ENCODE measurements at places on chromosomes 7 and 10.

DNA sequence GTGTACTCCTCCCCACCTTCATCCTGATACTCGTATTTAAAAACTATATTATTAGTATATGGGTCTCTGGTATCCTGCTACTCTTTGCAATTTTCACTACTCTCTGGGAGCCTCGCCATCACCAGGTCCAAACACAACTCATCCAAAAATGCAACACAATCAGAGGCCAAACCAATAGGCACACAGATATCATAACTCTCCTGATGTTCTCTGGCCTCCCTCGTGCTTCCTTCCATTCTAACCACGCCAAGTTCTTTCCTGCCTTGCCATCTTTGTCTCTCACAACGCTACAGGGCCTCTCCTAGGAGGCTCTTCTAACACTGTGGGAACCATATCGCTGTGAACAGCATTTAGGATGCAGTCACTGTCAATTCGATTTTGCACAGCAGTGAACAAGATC lies 7.3 kb downstream of the RHEB start:
- no peak for DNase-seq

- DNase-seq, result no peak
Measured at GRCh38 chr10:33143160-33143728, 185.2 kb upstream of the ITGB1 start.

- no peak for DNase-seq
Measured at GRCh38 chr7:139182363-139182762, 48.7 kb upstream of the UBN2 start.

DNA sequence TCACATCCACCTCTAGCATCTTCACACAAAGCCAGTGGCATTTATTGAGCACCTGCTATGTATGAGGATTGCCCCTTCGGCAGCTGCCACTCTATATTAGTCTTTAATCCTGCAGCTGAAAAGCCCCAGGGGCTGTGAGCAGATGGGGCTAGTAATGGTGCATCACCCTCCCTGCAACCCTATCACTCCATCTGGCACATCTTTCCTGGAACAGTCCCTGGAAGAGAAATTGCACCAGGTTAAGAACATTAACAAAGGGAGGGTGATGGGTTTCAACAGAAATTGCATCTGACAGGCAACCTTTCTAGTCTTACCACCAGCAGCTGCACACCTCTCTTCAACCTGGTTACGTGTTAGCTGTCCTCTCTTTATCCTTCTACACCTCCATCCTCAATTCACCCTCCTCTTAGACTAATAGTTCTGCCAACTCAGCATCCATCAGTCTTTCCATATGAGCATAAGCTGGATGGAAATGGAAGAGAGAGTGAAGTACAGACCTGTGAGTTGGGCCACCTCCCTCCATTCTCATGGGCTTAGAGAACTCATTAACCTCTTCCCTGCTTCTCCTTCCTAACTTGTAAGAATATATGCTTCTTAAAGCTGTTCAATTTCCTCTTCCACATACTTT lies 168.6 kb upstream of the NEBL start:
- DNase-seq, result no peak

DNA sequence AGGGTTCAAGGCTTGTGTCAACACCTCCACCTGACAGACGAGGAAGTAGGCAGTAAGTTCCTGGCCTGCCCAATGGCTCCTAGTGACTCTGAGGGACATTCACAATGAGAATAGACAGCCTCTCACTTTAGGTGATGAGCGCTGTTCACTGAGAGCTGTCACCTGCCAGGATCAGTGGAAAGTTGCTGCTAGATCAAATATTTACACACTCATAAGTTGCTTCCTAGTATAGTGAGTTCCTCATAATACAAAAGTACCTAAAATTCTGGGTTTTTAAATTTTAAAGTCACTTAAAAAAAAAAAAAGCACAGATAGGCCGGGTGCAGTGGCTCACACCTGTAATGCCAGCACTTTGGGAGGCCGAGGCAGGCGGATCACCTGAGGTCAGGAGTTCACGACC lies 320.8 kb downstream of the PRPF18 start:
- DNase-seq, result no peak

GRCh38 chr10:103706047-103706446 lies 149.3 kb downstream of the SH3PXD2A start:
- no peak for DNase-seq

DNA sequence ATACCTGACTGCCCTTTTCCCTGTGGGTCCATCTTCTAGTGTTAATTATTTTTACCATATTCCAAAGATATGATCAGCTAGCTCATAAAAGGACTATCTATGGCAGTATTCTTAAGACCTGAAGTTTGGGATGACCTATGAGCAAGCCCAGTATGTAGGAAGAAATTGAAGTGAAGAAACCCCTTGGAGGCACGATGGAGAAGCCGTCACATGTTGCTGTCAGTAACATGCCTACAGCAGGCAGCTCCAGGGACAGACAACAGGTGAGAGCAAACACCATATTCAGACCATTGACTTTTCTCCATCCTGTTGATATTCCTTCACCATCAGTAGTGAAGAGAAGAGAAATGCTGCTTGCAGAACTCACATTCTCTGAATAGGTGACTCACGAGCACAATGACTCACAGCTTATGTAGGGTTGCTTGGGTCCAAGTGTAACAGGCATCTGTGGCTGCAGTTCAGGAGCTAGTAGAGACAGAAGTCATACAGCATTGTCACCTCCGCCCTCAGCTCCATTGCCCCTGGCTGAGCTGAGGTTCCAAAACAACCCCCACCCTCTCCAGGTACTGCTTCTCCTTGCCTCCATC lies 8.4 kb upstream of the LYZL2 start:
- DNase-seq, result no peak

GRCh38 chr7:12493863-12494686 lies 76.4 kb upstream of the SCIN start:
- DNase-seq, result no peak

DNA sequence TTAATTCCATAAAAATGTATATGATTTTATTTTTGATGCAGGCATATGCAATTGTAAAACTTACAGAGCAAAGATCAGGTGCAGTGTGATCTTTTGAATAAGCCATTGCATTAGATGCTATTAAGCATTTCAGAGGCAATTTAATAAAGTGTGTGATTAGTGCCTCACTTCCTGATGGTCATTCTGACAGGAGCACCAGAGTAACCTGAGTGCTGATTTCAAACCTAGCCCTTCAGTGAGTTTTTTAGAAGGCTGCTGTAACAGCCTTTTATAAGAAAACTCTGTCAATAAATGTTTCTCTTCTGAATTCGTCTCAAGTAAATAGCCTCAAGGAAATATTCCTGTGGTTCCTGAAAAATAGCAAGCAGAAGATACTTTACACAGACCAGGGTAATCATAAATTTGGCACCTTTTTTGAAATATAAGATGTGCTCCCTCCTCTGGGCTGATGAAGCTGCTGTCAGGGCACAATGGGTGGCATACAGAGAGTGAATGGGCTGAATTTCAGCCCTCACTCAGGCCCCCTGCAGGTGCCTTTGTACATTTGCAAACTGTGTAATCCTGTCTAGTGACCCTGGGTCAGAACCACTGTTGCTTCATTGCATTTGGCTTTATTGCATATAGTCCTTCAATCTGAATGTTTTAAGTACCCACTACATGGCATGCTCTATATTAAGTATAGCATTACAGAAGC lies 193.7 kb upstream of the CSTF2T start:
- DNase-seq, result no peak

- DNase-seq, result no peak
Measured at GRCh38 chr10:119496273-119496672, 46.2 kb downstream of the RGS10 start.

Measured in central memory CD4-positive, alpha-beta T cell (primary cell).